ENCODE measurements at places on chromosomes 16 and 17. TPM values are rescaled to one million over a fixed set of nuclear protein-coding genes. Genes with fewer than 3 reads are reported as not detected.

The KRTAP4-3 gene
- total RNA-seq: not detected

The CYB5B gene
- total RNA-seq: 29.6 TPM

GRCh38 chr17:49632201-49632600, 45.7 kb downstream of the SPOP start:
- H3K4me3 ChIP-seq: no peak overlapping the region
- H3K4me1 ChIP-seq: peaks cover 100% of the 10 kb centered on the region
- peak overlapping the region; percentile 87 for H3K27ac ChIP-seq
- H3K36me3 ChIP-seq: peaks cover 5% of the 10 kb centered on the region
- DNase-seq: no peak

The CSF3 gene
- 0.32 TPM for total RNA-seq

- H3K27ac ChIP-seq: peak overlapping the region; percentile 54
- peaks cover 35% of the 10 kb centered on the region for H3K4me1 ChIP-seq
- peaks cover 17% of the 10 kb centered on the region for H3K36me3 ChIP-seq
- DNase-seq: no peak
Observed at GRCh38 chr16:55488306-55488705, 9.3 kb downstream of the MMP2 start.

GRCh38 chr17:79223471-79223870, 148.8 kb downstream of the ENGASE start:
- H3K36me3 ChIP-seq: no peaks in the 10 kb centered on the region
- peaks cover 13% of the 10 kb centered on the region for H3K27me3 ChIP-seq
- no peaks in the 10 kb centered on the region for H3K4me1 ChIP-seq

The IRF8 gene
- 5.1 TPM for total RNA-seq

GRCh38 chr17:50044483-50044882, 11.4 kb upstream of the ITGA3 start:
- H3K27me3 ChIP-seq: no peaks in the 10 kb centered on the region
- DNase-seq: no peak
- peaks cover 40% of the 10 kb centered on the region for H3K4me1 ChIP-seq
- no peaks in the 10 kb centered on the region for H3K36me3 ChIP-seq
- no peak overlapping the region for H3K4me3 ChIP-seq
- H3K27ac ChIP-seq: no peak overlapping the region

DNA sequence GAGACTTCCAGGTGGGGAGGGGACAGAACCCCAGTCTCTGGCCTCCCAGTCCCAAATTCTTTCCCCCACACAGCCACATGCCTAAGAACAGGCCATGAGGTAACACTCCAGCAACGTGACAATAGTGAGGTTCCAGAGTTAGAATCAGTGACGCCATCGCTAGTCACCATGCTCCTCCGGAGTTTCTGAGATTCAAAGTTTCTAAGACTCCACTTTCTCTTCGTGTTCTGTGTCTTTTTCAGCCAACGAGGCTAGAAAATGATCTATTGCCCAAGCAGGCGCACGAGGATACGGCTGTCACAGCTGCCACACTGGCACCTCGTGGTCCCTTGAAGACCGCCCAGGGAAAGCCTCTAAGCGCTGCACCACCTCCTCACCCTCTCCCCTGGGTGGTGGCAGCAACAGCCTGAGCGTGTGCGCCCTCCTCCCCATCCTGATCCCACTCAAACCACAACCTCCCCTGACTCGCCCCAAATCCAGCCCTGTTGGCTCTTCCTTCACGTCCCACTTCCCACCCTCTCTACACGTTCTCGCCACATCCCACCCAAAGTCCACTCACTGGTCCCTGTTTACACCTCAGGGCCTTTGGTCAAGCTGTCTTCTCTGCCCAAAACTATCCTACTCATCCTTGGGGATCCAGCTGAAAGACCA, 1.0 kb downstream of the MCRIP1 start:
- peak overlapping the region; percentile 93 for H3K27ac ChIP-seq
- no peak for DNase-seq
- H3K27me3 ChIP-seq: no peaks in the 10 kb centered on the region
- H3K4me1 ChIP-seq: peaks cover 41% of the 10 kb centered on the region
- H3K4me3 ChIP-seq: peak overlapping the region; percentile 98

The INCA1 gene
- 4.1 TPM for total RNA-seq

The CDH13 gene
- 3.1 TPM for total RNA-seq

DNA sequence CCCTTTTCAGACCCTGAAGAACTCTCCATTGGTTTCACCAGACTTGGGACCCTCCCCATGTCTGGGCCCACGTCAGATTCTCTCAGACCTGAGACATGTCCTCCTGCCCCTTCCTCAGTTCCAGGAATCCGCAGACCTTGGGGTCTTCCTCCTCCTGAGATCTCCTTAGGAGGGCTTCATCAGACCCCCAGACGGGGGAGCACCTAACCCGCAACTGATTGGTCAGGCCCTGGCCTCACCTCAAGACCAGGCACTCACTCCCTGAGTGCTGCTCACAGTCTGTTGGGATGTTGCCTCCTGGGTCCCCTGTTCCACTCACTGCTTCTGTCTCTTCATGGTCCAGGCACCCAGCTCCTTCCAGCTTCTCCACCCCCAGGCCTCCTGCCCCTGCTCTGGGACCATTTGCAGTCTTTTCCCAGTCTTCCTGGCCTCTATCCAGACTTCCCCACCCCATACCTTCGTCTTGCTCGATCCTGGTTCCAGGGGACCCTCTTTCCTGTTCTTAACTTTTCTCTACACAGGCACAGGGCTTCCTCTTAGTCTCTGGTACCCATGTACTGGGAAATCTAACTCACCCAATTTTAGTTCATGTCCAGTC, 1.2 kb downstream of the GID4 start:
- H3K4me1 ChIP-seq: peaks cover 42% of the 10 kb centered on the region
- H3K27ac ChIP-seq: peak overlapping the region; percentile 90
- H3K4me3 ChIP-seq: peak overlapping the region; percentile 97

GRCh38 chr17:20284022-20284421, 183.3 kb downstream of the LGALS9B start:
- no peak overlapping the region for H3K27ac ChIP-seq
- H3K36me3 ChIP-seq: no peaks in the 10 kb centered on the region
- no peaks in the 10 kb centered on the region for H3K4me1 ChIP-seq
- H3K4me3 ChIP-seq: no peak overlapping the region

- H3K27me3 ChIP-seq: no peaks in the 10 kb centered on the region
- H3K4me3 ChIP-seq: no peak overlapping the region
- DNase-seq: no peak
- H3K36me3 ChIP-seq: no peaks in the 10 kb centered on the region
- H3K27ac ChIP-seq: no peak overlapping the region
- peaks cover 23% of the 10 kb centered on the region for H3K4me1 ChIP-seq
Observed at GRCh38 chr16:4002121-4002520, 114.1 kb downstream of the ADCY9 start.

- no peaks in the 10 kb centered on the region for H3K36me3 ChIP-seq
- peaks cover 34% of the 10 kb centered on the region for H3K4me1 ChIP-seq
- no peaks in the 10 kb centered on the region for H3K27me3 ChIP-seq
- DNase-seq: no peak
- peak overlapping the region; percentile 85 for H3K27ac ChIP-seq
Observed at GRCh38 chr16:15435216-15435864, 952 bp downstream of the BMERB1 start.

GRCh38 chr16:71709229-71709781, 15.2 kb downstream of the PHLPP2 start:
- DNase-seq: no peak
- H3K4me1 ChIP-seq: peaks cover 28% of the 10 kb centered on the region
- H3K36me3 ChIP-seq: peaks cover 3% of the 10 kb centered on the region
- H3K27ac ChIP-seq: no peak overlapping the region

DNA sequence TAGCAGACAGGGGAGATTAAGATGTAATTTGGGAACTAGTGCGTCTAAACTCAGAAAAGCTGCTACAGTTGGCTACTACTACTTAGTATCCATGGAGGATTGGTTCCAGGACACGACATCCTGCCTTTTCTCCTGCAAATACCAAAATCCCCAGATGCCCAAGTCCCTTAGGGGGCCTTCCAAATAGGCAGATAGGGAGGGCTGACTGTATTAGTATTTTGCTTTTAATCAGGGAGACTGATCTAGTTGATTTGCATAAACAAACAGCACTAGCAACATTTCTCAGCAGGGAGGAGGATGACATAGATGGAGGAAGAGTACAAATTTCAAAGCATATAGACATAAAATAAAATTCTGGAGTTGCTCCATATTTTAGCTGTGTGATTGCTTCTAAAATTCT, 621.6 kb upstream of the GOT2 start:
- no peaks in the 10 kb centered on the region for H3K36me3 ChIP-seq
- H3K27me3 ChIP-seq: no peaks in the 10 kb centered on the region
- no peaks in the 10 kb centered on the region for H3K4me1 ChIP-seq
- H3K27ac ChIP-seq: no peak overlapping the region
- DNase-seq: no peak
- no peak overlapping the region for H3K4me3 ChIP-seq

- H3K27me3 ChIP-seq: no peaks in the 10 kb centered on the region
- no peak overlapping the region for H3K27ac ChIP-seq
- no peaks in the 10 kb centered on the region for H3K36me3 ChIP-seq
- no peak overlapping the region for H3K4me3 ChIP-seq
- H3K4me1 ChIP-seq: no peaks in the 10 kb centered on the region
- DNase-seq: no peak
Observed at GRCh38 chr16:3214904-3215600, 19.9 kb downstream of the ZNF200 start.

The TPSAB1 gene
- 237 TPM for total RNA-seq

- no peak for DNase-seq
- peaks cover 100% of the 10 kb centered on the region for H3K4me1 ChIP-seq
- no peak overlapping the region for H3K4me3 ChIP-seq
- H3K27me3 ChIP-seq: no peaks in the 10 kb centered on the region
- peak overlapping the region; percentile 39 for H3K27ac ChIP-seq
Observed at GRCh38 chr17:82244413-82245133, 15.7 kb downstream of the SLC16A3 start.

The PPY gene
- not detected for total RNA-seq

The TNK1 gene
- 2.9 TPM for total RNA-seq

DNA sequence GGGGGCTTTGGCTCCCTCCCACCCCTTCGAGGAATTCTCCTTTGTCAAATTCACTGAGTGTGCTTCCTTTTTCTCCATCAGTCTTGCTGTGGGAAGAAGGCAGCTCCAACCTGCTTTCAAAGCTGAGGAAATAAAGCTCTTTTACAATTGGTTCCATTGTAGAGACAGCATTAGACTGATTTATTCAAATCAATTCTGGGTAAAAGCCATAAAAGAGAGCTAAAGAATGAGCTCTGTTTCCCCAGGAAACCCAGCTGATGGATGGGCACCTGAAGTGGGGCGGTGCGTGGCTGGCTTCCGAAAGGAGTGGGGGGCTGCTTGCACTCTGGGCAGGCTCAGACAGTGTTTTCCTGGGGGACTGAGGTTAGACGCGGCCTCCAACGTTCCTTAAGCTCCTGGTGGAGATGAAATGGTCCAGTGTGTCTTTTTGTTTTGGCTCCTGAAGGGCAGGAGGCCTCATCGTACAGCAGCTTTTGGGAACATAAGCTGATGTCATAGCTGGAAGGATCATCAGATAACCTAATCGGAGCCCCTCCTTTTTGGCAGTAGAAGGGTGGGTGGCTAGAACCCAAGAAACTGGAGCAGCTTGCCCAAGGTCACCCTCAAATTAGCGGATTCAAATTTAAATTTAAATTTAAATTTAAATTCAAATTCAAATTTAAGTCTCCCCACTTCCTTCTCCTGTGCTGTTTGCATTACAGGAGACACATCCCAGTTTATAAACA, 128.5 kb upstream of the EEF2KMT start:
- no peak overlapping the region for H3K4me3 ChIP-seq
- H3K27ac ChIP-seq: no peak overlapping the region
- peaks cover 38% of the 10 kb centered on the region for H3K27me3 ChIP-seq
- no peaks in the 10 kb centered on the region for H3K4me1 ChIP-seq

- H3K4me3 ChIP-seq: no peak overlapping the region
- no peaks in the 10 kb centered on the region for H3K36me3 ChIP-seq
- H3K4me1 ChIP-seq: no peaks in the 10 kb centered on the region
- no peaks in the 10 kb centered on the region for H3K27me3 ChIP-seq
Observed at GRCh38 chr16:24523569-24523968, 15.8 kb upstream of the RBBP6 start.

The PHF12 gene
- 30.6 TPM for total RNA-seq

The CEP20 gene
- total RNA-seq: 30.8 TPM

The OTOP2 gene
- not detected for total RNA-seq

The ZFPM1 gene
- 1.0 TPM for total RNA-seq

GRCh38 chr16:13052431-13052830, 151.0 kb downstream of the SHISA9 start:
- no peaks in the 10 kb centered on the region for H3K27me3 ChIP-seq
- DNase-seq: no peak

The EFNB3 gene
- 0.32 TPM for total RNA-seq

The KRT15 gene
- total RNA-seq: not detected

DNA sequence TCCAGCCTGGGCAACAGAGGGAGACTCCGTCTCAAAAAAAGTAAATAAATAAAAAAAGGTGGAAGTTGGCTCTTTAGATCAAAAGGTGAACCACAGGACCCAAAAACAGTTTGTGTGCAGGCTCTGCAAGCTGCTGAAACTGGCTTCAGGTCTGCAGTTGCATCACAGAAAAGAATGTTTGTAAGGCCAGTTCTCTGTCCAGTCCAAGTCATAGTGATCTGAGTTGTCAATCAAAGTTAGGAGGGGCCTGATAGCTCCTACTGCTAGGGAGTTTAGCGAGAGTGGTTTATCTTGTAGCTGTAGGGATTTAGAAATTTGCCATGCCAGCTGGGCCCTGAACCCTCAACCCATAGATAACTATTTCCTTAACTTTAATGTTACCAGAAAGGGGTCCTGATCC, 101.2 kb upstream of the CACNG5 start:
- H3K36me3 ChIP-seq: peaks cover 4% of the 10 kb centered on the region
- no peak overlapping the region for H3K4me3 ChIP-seq
- H3K27me3 ChIP-seq: no peaks in the 10 kb centered on the region
- no peak for DNase-seq

DNA sequence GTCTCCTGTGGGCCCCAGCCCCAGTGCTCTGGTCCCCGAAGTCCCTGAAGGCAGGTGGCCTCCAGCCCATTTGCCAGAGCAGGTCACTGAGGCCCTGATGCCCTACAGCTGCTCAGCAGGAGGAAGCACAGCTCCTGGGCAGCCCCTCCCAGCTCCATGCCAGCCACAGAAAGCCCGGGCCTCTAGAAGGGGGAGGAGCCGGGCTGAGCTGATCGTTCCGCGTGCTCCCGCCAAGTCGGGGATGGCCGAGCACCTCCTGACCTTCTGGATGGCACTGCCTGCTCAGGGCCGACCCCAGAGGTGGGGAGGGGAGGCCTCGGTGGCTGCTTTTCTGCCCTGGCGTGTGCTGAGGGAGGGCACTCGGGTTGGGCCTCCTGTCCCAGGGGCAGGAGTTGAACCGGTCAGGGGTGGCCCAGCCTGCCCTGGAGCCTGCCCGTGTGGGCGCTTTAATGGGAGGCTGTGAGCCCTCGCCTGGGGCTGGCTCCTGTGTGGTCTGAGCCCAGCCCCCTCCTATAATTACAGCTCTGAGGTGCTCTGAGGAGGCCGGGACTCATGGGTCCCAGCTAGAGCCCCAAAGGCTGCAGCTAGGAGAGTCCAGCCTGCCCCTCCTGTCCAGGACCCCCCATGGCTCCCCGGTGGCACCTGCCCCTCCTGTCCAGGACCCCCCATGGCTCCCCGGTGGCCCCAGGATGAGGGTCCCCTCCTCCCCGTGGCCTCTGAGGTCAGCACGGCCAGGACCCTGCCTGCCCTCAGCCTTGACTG, 29.7 kb downstream of the ZFPM1 start:
- no peak for DNase-seq
- H3K4me1 ChIP-seq: no peaks in the 10 kb centered on the region
- H3K27me3 ChIP-seq: no peaks in the 10 kb centered on the region
- H3K27ac ChIP-seq: no peak overlapping the region
- no peak overlapping the region for H3K4me3 ChIP-seq
- H3K36me3 ChIP-seq: no peaks in the 10 kb centered on the region
